ENCODE measurements at places on chromosomes 7 and 10. TPM values are rescaled to one million over a fixed set of nuclear protein-coding genes. Genes with fewer than 3 reads are reported as not detected.

Gene WNT16
- total RNA-seq, result under 0.01 TPM

Gene MBL2
- total RNA-seq, result not detected

DNA sequence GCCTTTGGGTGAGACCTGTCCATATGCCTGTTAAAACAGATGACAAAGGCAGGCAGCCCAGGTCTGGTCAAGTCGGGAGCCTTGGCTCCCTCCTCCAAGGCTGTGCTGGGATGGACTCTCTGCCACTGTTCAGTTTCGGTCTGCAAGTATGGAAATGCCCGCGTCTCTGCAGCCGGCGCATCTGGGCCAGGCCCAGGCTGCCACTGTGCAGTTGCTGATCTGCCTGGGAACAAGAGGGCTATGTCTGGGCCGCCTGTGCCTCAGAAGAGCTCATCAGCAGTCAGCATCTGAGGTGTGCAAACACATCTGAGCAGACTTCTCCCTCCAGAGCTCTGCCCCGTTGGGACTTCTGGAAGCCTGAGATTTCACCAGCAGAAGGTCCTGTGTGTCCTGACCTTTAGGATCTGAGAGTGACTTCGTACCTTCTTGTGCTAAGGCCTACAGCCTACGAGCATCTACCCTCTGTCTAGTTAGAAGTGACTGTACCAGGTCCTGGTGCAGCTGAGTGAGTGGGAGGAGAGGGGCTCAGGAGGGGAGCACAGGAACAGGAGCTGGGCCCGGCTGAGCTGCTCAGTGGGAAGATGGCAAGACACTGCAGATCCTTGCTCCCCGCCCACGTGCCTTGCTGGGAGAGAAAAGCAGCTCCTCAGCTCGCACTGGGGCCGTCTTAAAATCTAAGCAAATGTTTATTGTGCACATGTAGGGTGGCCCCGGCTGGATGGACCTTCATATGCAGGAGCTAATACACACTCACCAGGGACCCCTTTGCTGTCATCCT lies 50.9 kb downstream of the DOCK1 start:
- DNase-seq, result no peak

- DNase-seq, result no peak
Measured at GRCh38 chr7:134255814-134256213, 60.9 kb downstream of the SLC35B4 start.

Gene NRAP
- total RNA-seq, result not detected

GRCh38 chr10:17643339-17643754 lies 604 bp upstream of the STAM start:
- DNase-seq, result no peak

Gene IL2RA
- 4.0 TPM for total RNA-seq

GRCh38 chr7:149362696-149363095 lies 98.2 kb downstream of the ZNF777 start:
- DNase-seq, result no peak

Gene CALHM3
- 0.27 TPM for total RNA-seq

Gene KIAA1549
- 5.1 TPM for total RNA-seq

GRCh38 chr10:23065181-23065948 lies 30.0 kb upstream of the MSRB2 start:
- DNase-seq, result no peak

DNA sequence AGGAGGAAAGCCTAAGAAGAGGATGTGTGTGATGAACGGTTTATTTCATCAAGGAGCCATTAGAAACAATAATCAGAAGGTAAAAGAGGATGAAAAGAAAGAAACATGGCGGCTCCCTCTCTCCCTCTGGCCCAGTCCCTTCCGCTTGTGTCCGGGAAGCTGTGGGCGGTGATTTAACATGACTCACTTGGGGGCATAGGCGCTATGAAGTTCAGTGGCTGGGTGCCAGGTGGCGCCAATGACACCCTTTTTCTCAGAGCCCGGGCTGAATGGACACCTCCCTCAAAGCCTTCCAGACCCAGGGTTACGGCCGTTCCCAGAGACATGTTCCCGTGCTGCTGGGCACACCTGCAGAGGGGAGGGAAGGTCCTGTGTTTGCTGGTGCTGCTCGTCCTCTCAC lies 244.0 kb downstream of the SKAP2 start:
- no peak for DNase-seq

DNA sequence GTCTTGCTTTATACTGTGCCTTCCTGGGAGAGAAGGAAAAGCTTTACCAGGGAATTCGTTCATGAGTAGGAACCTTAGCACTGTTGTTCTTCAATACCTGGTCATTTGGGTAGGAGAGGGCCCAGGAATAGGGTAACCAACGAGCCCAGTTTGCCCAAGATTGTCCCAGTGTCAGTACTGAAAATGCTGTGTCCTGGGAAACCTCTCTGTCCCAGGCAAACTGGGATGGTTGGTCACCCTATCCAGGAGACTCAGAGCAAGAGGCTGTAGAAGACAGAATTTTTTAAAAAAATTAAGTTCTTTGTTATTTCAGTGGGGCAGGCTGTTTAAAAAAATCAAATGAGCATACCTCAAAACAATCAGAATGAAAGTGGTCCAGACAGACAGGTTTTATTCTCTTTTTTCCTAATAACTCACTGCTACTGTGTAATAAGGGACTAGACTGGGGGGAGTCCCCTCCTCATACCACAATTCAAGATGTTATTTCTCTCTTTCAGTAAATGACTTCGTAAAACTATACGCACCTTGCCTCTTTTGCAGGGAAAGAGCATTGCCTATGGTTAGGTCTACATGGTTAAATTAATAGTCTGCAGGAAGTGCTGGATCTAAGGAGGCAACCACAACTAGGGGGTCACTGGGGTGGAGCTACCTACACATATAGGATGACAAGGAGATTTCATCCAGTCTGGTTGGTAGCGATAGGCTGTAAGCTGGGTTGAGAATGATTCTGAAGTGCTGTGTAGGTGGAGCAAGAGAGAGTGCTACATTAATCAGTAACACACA lies 41.1 kb upstream of the FAM133B start:
- peak; percentile 73 for DNase-seq

DNA sequence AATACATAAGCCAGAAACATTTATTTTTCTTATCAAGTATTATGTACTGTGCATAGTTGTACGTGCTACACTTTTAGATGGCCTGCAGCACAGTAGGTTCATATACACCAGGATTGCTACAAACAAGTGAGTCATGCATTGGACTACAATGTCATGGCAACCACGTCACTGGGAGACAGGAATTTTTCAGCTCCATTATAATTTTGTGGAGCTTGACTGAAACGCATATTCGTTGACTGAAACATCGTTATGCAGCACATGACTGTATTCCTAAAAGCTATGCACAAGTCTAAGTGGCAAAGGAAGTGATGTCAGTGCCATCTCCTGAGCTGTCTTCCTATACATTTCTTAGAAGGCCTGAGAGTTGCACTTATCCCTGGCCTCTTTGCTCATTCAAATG lies 871.8 kb downstream of the IPMK start:
- DNase-seq, result no peak

DNA sequence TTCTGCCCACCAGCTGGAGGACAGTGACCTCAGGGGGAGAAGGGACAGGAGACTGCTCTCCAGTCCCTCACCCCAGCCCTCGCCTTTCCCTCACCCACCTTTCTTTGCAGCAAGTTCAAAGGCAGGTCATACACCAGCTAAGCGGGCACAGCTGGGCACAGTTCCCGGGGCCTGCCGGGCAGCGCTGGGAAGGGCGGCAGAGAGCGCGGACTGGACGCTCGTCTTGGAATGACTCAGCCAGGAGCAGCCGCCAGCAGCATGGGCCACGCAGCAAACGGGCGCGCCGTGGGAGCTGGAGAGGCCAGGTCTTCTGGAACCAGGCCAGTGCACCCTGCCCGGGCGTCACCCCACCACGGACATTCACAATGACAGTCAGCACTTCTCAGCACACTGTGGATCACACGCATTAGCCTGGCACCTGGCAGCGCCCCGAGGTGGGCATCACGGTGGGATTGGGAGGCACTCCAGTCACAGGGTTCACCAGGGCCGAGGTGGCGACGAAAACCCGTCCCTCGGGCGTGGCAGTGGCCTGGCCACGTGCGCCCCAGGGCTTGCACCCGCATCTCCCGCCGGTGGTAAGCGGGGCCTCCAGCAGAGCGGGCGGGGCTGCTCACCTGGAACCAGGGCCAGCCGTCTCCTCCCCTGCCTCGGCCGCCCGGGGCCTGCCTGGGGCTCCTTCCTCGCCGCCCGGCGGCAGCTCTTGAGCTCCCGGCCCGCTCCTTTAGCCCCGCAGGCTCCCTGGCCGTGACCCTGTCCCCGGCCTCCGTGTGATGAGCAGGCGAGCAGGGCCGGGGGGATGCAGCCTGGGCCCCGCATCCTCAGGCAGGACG lies 29.0 kb upstream of the WDFY4 start:
- no peak for DNase-seq

- no peak for DNase-seq
Measured at GRCh38 chr10:61847640-61848039, 53.9 kb upstream of the ARID5B start.

GRCh38 chr10:6065835-6066234 lies 3.7 kb upstream of the IL2RA start:
- DNase-seq, result no peak

DNA sequence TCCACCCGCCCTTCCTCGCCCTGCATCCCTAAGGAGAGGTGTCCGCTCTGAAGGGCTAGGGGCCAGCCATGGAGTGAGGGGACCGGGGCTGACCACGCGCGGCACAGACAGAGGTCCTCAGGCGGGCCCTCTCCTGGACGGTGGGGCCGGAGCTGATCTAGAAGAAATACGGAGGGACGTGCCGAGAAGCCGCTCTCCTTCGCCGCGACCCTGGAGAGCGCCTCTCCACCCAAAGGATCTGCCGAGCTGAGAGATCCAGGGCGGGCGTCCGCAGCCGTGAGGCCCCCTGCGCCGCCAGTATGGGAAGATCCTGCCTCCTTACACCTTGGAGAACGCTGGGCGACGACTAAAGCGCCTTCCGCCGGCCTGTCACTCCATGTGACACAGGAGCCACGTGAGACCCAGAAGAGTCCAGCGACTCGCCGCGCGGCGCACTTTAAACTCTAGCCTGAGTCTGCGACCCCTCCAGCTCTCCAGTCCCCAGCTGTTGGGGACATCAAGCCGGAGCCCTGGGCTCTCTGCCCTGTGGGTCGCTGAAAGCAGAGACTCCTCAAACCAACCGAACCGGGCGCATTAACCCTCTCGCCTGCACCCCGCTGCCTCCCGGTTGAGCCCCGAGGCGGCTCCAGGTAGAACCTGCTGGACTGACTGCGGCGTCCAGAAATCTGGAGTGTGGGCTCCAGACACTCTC lies 1.5 kb upstream of the SFMBT2 start:
- peak; percentile 30 for DNase-seq

Gene VKORC1L1
- 9.4 TPM for total RNA-seq

Gene FGFR2
- not detected for total RNA-seq
